ENCODE measurements at places on chromosomes 1 and 21.

DNA sequence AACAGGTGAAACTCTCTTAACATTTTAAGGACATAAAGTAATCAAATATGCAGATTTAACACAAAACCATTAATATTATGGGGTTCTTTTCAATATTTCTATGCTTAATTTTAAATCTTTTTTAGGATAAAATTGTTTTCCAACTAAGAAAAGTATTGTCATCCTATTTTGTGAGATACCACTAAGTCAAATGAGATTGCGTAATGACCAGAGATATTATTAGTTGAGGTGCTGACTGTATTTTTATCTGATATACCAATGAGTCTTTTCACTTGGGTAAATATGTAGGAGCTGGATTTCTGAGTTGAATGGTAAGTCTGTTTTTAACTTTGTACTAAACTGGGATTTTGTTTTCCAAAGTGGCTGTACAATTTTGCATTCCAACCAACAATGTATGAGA, 25.4 kb downstream of the LEPR start:
- DNase-seq = no peak

DNA sequence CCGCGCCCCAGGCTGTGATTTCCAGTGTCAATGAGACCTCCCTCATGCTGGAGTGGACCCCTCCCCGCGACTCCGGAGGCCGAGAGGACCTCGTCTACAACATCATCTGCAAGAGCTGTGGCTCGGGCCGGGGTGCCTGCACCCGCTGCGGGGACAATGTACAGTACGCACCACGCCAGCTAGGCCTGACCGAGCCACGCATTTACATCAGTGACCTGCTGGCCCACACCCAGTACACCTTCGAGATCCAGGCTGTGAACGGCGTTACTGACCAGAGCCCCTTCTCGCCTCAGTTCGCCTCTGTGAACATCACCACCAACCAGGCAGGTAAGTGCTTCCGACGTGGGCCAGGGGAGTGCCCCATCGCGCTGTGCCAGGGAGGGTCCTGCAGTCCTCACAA, 107.8 kb downstream of the LACTBL1 start:
- no peak for DNase-seq

DNA sequence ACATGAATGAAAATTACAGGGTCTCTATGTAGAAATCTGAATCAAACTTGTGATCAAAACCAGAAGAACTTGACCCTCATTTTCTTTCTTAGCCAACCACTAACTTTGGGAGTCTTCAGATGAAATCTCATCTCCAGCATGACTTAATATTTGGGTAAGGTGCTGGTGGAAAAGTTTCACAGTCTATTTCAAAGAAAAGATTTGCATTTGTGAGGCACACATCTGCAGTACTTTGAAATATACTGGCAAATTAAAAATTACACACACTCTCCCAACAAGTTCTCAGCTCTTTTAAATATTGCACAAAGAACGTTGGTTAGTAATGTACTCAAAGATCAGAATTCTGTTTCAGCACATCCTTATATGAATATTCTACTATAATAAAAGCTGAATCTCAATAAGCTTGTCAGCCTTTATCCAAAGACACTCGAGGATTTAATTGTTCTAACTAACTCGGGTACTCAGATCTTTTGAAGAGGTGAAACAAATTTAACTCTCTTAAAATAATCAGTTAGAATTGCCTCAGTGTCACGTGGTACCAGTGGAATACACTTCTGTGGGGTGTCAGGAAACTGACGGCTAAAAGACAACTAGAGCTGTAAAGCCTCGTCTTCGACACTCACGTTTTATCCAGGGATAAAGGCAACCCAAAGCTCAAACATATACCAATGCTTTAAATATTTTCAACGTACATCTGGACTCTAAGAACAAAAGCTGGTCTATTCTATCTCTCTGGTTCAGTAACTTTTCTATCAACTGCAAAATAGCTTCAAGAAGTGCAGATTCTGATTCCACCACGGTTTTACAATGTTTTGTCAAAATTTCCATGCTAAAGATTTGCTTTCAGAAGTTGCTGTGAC, 19.0 kb downstream of the SAMSN1 start:
- no peak for DNase-seq

GRCh38 chr1:52216907-52217458, 75.1 kb downstream of the ZFYVE9 start:
- DNase-seq = no peak

DNA sequence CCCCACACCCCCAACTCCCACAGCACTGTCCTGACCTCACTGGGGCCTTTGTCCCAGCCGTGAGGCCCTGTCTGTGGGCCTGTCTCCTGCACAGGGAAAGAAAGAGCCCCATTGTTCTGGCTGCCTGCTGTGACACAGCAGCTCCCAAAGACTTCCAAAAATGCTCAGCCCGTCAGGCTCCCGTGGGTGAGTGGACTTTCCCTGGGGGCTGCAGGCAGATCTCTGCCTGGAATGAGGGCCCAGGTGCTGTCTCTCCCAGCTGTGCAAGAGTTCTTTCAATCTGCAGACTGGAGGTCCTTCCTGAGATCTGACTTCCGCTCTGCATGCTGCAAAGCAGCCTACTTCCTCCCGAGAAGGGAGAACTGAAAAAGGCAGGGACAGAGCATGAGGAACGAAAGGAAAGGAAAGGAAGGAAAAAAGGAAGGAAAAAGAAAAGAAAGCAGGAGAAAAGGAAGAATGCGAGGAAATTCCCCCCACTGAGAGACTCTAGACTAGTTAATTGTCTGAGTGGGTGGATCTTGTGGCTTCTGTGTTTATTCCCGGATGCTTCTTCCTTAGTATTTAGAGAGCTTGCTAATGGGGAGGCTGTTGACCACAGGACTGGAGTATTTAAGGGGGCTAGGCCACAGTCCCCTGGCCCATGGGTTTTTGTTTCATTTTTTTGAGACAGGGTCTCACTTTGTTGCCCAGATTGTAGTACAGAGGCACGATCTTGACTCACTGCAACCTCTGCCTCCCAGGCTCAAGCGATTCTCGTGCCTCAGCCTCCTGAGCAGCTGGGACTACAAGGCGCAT, 15.0 kb downstream of the NES start:
- DNase-seq = no peak

DNA sequence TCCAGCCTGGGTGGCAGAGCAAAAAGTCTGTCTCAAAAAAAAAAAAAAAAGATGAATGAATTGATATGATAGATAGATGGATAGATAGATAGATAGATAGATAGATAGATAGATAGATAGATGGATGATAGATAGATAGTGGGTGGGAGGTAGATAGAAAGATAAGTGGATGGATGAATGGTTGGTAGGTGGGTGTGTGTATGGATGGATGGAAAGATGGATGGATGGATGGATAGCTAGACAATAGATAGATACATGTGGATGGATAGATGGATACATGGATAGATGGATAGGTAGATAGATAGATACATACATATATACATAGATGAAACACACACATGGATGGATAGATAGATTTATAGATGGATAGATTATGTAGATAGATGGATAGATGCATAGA, 28.5 kb downstream of the TRPM2 start:
- DNase-seq = no peak
